ENCODE measurements at places on chromosomes 3 and 15.
A peak's percentile ranks its signal among the peaks of the same experiment; 100 is the strongest.

DNA sequence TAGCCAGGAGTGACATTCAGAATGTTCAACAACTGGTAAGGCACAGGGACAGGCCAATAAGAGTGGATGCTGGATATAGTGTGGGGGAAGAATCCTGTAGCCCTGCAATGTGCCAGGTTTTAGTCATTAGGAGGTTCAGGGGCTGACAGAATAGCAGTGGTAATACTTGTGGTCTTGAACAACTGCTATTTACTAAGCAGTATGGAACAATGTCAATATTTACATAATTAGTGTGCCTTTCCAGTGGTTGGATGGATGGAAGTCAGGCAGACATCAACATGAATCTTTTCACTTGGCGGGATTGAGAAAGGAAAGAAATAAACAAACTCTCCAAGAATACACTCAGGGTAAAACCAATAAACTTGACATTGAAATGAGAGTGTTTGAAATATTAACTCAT, 55.1 kb downstream of the OTOL1 start:
- DNase-seq = no peak

- peak; percentile 68 for DNase-seq
Measured at GRCh38 chr3:125644036-125645005, 49.0 kb upstream of the OSBPL11 start.

GRCh38 chr15:68650901-68651709, 72.3 kb downstream of the CORO2B start:
- DNase-seq = peak; percentile 36

DNA sequence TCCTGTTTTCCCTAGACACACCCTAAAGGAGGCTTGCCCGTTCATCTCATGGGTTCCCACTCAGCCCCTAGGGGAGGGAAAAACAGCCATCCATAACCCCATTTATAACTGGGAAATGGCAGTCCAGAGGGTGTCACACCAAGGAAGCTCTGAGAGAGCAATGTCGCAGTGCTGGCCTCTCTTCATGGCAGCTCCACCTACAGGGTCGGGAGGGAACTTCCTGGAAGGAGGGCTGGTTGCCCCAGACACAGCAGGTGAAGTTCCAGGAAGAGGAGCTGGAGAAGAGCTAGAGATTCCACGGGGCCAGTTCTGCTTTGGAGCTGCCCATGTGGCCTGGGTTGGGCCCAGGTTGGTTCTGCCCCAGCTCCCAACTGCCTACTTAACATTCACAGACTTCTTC, 22.3 kb upstream of the LINGO1 start:
- no peak for DNase-seq

DNA sequence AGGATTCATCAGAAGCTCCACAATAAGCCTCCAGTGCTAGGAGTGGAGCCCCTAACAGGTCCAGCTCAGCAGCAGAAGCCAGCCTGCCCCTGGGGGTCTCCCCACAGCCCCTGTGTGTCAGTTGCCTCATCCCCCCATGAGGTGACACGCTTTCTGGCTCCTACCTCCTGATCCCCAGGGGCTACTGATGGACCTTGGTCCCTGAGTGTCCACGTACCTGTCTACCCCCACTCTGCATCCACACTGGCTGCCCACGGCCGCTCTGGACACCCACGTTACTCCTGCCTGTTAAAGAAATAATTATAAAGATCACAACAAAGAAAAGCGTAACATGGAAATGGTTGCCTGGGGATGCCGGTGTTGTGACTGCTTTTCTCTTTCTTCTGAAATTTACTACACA, 143.1 kb downstream of the CHSY1 start:
- no peak for DNase-seq

DNA sequence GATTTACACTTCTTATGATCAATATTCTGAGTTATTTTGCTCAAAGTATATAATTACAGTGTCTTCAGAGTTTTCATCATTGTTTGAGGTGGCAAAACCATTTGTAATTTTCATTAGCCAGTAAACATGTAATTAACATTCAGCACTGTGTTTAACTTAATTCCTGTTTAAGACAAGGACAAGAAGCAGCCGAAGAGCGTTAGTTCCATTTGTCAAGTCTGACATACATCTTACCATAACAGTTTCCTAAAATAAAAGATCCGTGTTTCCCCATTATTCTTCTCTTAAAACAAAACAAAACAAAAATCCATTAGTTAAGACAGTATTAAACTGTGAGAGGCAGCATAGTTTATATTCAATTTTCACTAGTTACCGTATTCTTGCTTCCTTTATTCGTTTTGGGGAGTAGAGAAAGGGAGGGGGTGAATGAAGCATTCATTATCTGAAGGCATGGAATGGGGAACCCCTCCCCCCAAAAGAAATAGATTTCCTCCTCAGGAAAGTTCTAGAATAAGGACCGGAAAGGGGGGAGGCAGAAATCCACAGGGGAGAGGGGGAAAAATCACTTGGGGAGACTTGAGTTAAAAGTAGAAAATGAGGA, 5.5 kb upstream of the NR2F2 start:
- DNase-seq = no peak

DNA sequence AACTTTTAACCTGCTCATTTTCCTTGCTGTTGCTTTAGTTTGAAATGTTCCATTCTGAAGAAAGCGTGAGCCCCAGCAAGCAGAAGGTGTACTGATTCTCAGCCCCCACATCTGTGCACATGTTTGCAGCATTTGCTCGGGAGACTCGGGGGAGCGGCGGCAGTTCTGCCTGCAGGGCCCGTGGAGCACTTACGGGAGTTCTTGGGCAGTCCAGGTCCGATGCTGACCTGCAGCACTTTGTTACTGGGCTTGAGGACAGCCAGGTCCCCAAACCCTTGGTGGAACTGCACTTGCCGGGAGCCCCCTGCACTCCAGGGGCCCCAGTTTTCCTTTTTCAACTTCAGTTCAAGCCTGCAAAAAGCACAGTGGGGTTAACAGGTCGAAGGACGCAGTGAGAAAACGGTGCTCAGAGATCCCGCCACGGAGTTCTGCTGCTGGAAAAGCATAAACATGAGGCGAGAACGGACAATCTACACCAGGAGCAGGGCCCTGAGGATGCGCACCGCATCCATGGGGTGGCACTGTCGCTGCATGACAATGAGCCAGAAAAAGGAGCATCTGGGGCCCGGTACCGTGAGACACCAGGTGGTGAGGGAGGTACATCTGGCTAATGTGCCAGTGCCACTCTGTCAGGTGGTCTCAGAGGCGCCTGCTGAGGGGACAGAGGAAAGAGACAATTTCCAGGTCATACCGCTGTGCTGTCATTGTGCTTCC, 45.6 kb upstream of the LDHAL6B start:
- no peak for DNase-seq

DNA sequence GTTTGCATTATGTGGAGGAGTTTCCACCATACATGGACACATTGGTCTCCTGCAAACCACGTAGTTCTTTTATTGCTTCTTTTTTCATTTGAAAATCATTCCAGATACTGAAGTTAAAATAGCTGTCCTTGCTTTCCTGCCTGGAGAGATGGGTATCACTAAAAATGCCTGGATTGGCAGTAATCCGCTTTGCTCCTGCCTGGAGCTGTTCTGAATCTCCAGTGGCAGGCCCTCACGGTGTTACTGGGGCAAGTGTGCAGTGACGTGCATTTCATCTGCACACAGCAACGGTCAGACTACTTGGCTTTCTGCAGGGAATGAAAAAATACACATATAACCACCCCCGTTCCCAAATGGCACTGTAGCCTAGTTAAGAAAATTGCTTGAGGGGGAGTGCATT, 272.9 kb downstream of the IL5RA start:
- no peak for DNase-seq

DNA sequence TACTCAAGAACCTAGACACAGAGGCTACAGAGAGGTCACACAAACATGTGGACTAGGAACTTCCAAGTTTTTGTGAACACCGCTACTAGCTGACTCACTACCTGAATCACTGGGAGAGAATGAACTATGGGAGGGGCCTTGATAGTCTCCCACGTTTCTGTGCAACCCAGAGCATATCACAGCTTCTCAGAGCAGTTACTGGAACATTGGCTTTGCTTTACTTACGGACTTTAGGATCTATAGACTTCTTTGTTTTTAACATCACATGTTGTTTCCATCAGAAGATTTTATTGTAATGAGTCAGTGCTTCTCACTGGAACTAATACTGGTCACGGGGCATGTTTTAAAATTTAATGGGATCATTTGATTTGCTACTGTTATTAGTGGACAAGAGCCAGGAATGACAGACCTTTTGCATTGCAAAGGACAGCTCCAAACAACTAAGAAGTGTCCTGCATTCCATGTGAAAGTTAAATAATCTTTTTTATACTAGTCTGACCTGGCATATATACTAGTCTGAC, 35.6 kb downstream of the RTP4 start:
- no peak for DNase-seq

DNA sequence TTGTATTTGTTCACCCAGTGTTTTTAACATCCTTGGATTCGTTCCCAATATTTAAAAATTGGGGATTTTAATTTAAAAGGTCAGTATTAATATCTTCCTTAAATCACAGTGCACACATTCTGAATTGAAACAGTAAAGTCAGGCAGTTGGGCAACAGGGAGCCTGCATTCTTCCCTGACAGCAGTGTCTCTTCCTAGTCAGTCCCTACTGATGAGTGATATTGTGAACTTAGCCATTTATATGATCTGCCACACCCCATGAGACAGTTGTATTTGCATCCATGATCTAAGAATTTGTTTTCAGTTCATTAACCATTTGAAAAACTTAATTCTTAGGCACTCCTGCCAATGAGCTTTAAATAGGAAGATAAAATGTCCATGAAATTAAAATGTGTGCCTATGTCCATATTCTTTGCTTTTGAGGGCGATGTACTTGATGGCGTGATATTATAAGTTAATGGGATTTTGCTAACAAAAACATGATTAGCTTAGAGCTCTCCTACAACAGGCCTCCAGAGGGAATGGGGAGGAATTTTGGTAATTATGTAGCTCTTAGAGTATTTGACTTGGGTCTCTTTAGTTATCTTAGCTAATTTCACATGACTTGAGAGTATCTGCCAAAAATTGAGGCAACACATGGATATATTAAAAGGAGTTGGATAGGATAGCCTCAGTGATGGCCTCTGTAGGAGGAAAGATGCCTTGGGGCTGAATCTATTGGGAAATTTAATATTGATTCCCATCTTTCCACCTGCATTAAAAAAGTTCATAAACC, 219.3 kb downstream of the PTPRG start:
- no peak for DNase-seq

- DNase-seq = no peak
Measured at GRCh38 chr15:72249142-72249810, 18.3 kb upstream of the PKM start.

GRCh38 chr3:168249550-168250414, 154.1 kb upstream of the GOLIM4 start:
- peak; percentile 46 for DNase-seq

GRCh38 chr15:81056304-81056703, 55.6 kb downstream of the TLNRD1 start:
- no peak for DNase-seq

GRCh38 chr15:66046751-66047150, 177.5 kb downstream of the RAB11A start:
- no peak for DNase-seq

GRCh38 chr3:42684632-42685362, 540 bp upstream of the KLHL40 start:
- DNase-seq = no peak

DNA sequence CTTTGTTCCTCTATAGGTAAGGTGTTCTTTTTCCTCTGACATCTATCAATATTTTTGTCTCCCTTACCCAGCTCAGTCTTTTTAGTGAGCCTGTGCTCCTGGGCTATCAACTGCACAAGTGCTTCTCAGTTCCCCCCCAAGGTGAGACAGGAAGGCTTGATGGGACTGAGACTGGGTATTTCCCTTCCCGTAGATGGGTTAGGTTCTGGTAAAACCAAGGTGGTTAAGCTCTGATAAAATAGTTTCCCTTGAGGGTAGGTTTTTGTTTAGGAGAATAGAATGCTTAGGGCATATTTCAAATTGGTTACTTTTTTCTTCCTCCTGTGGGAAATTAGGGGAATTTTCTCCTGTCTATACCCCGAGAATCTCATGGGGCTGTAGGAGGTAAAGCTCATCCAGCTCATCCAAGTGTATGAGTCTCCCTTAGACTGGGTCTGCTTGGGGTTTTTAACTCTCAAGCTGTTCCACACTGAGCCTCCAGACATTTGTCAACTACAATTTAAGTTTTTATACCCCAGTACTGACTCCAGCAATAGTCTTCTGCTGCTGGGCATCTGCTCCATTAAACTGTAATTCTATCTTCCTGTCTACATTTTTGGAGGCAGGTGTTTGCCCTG, 44.9 kb downstream of the OXSR1 start:
- no peak for DNase-seq

DNA sequence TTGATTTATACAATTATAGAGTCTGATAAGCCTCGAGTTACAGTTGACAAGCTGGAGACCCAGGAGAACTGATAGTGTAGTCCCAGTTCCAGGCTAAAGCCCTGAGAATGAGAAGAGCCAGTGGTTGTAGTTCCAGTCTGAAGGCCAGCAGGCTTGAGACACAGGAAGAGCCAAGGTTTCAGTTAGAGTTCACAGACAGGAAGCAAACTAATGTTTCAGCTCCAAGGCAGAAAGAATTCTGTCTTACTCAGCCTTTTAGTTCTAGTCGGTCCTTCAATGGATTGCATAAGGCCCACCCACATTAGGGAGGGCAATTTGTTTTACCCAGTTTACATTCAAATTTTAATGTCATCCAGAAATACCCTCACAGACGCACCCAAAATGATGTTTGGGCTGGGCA, 102.7 kb downstream of the CDIN1 start:
- DNase-seq = no peak

DNA sequence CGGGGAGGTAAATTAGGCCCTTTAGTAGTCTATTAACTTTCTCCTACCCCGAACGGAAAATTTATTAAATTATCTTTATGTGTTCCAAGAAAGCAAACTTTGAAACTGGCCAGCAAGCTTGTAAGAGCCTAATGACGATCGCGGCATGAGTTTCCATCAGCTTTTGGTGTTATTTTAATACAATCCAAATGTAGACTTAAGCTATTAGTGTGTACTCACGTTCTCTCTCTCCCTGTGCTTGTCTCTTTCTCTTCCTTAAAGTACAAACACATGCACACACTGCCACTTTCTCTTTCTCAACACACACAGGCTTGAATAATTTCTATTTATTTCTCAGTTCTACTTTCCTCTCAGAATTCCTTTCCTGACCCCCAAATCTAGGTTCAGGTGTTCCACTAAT, 108.8 kb upstream of the MME start:
- DNase-seq = no peak

GRCh38 chr3:46916799-46917198, 39.3 kb downstream of the PTH1R start:
- DNase-seq = no peak

GRCh38 chr15:80584973-80585525, 110.1 kb upstream of the ABHD17C start:
- DNase-seq = no peak

Data from hippocampal formation (tissue), 2 donors.